ENCODE measurements at places on chromosomes 2 and 18. TPM values are rescaled to one million over a fixed set of nuclear protein-coding genes. Genes with fewer than 3 reads are reported as not detected.
A peak's percentile ranks its signal among the peaks of the same experiment; 100 is the strongest.

- DNase-seq, result no peak
Observed at GRCh38 chr2:43224131-43224570, 2.3 kb downstream of the ZFP36L2 start.

FZD7 gene
- 18.5 TPM for total RNA-seq

DNA sequence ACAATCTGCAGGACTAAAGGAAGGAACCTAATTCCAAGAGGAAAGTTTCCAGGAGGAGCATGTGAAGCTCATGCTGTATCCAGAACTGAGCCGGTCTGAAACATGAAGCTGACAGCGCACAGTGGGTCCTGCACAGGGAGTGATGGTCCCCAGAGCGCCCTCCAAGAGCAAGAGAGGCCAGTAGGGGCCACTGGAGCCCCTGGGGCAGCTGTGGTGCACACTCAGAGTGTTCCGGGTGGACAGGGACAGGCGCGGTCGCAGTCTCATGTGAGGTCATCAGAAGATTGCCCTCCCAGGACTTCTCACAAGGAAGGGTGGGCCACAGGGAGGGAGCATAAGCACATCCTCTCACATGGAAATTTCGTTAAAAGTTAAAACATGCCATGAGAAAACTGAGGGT is 355.9 kb downstream of the EIPR1 start:
- no peak for DNase-seq

- DNase-seq, result no peak
Observed at GRCh38 chr2:105183555-105184323, 57.8 kb upstream of the GPR45 start.

DNA sequence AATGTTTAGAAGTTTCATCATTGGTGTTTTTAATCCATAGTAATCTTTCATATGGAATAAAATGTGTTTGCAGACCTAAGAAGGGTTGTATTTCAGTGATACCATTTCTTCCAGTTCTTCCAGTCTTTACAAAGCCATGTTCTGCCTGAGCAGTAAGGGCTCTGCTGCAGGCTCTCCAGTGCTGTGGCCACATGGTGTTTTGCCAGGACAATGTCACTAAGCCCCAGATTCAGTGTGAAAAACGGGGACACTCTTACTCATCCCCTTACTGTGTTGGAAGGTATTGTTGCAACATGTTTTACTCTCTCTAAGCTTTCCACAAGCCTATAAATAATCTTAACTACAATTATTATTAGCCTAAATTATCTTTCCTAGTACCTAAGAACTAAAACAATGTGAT is 481.4 kb upstream of the CDH7 start:
- no peak for DNase-seq

GRCh38 chr18:6785001-6785400 is 55.5 kb downstream of the ARHGAP28 start:
- no peak for DNase-seq

RNU2-63P gene
- total RNA-seq, result not detected

DNA sequence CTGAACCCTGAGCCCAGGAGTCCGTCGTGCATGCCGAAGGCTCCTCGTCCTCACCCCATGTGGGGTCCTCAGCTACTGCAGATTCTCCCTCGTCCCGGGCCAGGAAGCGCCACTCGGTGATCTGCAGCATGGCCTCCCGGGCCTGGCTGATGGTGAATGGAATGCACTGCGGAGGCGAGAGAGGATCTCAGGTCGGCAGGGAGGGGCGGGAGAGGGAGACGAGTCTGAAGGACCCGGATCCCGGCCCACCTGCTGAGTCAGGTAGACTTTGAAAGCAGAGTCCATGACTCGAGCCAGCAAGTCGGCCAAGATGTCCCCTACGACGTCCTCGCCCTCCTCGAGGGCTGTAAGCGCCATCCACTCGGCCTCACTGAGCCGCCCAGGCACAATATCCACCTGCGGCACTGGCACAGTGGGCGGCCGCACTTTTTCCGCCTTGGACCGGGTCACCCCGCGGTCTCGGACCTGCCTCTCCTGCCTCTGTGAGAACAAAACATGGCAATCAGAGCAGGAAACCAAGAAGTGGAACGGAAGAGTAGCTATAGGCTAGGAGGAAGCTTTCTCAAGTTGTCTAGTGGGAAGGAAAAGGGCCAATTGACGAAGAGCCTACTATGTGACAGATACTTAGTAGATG is 5.5 kb downstream of the C2orf81 start:
- DNase-seq, result peak; percentile 38

DNA sequence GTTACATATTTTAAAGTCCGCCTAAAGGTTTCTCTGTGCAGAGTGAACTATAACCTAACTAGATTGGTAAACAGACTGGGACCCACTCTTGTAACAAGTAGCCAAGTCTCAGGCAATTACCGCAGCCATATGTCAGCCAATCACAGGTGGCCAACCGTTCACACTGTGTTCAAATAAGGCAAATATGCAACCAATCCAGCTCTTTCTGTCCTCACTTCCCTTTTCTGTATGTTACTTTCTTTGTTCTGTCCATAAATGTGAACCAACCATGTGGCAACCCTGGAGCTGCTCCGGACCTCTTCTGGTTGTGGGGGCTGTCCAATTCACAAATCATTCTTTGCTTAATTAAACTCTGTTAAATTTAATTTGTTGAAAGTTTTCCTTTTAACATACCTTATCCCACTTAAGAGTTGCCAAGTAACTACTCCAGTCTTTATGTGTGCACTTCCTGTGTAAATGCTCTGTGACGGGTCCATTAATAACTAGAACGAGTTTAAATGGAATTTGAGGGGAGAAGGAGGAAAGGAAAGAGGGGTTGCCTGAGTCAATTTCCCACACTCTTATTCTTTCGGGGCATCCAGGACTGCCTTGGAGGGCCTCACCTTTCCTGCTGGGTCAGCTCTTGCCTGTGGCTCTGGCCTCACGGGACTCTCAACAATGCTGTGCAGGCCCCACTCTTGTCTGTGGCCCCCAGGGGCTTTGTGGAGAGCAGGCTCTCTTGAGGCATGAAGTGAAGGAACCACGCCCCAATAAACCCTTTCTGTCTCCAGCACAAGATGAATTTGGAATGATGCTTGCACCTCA is 6.6 kb upstream of the RPL37A start:
- DNase-seq, result no peak

DNA sequence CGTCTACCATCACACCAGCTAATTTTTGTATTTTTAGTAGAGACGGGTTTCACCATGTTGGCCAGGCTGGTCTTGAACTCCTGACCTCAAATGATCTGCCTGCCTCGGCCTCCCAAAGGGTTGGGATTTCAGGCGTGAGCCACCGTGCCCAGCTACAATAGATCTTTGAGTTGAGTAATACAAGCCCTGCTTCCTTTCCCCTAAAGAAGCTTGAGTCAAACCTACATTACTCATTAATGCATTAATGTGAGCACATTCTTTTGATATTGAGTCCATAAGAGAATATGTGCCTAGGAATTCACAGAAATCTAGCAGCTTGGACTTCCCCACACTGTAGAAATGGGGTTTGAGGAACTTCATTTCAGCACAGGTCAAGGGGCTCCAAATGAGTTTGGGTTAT is 39.6 kb downstream of the PSMG2 start:
- no peak for DNase-seq

GRCh38 chr2:147628971-147629421 is 215.8 kb upstream of the ACVR2A start:
- no peak for DNase-seq

DNA sequence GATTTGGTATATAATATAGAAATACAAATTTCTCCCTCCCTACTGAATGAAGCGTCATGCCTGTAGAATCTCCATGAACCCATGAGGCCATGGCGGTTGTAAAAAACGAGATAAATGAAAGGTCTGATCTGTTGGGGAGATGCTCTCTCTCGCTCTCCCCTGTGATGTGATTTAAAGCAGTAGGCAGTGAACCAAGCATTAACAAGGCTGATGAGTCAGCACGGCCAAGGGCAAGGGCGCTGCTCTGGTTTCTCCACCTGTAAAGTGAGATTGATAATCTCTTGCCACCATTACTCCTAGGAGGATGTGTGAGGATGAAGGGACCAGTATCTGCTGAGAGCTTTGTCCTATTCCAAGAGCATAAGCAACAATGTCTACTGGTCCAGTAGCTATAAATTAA is 553.3 kb downstream of the CMPK2 start:
- no peak for DNase-seq

- DNase-seq, result peak; percentile 18
Observed at GRCh38 chr2:113136828-113137775, 9.7 kb downstream of the IL1RN start.

- DNase-seq, result no peak
Observed at GRCh38 chr2:157940024-157940423, 63.9 kb upstream of the ACVR1 start.

LRP2 gene
- not detected for total RNA-seq

DNA sequence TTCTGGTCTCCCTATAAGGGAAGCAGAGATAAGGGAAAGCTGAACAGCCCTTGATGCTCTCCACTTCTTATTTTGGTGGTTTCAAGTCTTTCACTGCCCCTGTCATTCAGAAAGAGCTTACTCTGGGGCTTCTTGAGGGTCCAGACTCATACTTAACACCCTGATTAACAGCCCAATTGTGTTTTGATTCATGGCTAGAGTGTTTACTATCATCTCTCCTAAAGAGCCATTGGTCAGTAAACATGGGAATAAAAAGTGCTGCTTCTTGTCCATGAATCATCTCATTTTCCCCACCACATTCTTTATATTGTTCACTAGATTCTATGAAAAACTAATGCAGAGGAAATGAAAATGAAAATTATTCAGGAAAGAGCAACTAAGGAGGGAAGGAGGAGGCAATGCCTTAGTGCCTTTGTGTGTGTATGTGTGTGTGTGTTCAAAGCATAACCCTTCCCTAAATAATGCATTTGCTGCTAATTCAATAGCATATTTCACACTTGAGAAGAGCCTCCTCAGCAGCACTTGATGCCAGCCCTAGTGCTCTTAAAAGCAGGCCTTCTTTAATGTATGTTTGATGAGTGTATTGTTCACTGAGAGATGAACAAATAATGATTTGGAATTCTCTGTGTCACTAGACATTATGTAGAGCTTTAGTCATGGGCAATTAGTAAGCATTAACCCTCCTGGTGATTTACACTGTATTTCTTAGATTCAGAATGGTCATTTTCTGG is 63.5 kb downstream of the DCC start:
- no peak for DNase-seq

DNA sequence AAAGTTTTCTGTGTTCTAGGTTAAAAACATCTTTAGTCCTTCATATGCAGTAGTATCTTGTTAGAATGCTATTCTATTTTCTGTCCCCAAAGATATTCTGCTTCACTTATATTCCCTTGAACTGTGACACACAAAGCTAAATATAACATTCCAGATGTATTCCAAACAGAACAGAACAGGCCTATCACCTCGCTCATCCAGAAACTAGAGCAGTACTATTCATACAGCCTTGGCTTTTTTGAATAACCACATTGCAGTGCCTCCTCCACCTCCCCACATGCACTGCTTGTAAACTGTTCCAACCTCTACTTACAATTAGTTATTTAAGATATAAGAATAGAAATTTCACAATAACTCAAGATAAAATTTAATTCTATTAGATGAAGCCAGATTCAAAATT is 196.8 kb downstream of the EXOC6B start:
- no peak for DNase-seq

- peak; percentile 20 for DNase-seq
Observed at GRCh38 chr2:127857265-127857808, 618 bp downstream of the POLR2D start.

GRCh38 chr18:59101830-59102414 is 37.8 kb upstream of the SEC11C start:
- no peak for DNase-seq

- no peak for DNase-seq
Observed at GRCh38 chr2:149388120-149388816, 57.9 kb downstream of the LYPD6 start.

DNA sequence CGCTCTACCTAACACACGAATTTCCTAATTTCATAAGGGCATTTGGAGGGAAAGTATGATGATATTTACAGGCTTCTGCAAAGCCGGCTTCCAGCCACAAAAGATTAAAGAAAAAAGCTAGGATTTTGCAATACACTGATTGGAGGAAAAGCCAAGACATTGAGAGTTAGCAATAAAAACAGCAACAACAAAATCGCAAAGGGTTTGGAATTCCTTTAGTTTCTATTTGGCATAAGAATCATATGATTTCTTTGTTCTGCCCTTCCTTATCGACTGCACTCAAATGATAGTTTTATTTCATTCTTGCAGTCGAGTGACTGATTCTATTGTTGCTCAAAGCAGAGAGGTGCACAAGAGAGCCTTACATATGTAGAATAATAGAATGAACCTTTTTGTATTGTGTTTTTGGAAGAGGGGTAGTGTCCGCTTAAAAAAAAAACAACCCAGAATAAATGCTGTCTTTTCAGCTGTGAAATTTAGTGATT is 3.9 kb upstream of the ZNF532 start:
- DNase-seq, result peak; percentile 66

DNA sequence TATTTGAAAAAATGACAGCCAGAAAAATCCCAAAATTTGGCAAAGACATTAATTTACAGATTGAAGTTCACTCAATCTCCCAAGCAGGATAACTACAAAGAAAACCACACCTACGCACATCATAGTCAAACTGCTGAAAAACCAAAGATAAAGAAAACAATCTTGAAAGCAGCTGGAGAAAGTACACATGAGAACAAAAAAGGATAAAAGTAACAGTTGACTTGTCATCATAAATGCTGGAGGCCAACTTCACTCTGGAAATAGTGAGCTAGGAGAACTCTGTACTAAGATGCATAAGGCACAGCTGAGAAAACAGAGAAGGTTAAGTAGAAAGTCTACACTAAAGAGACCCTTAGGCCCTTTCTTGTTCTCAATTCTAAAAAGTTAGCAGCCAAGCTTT is 73.1 kb downstream of the TLK1 start:
- no peak for DNase-seq

- no peak for DNase-seq
Observed at GRCh38 chr2:128166746-128167353, 75.8 kb downstream of the UGGT1 start.

- no peak for DNase-seq
Observed at GRCh38 chr2:41657226-41657625, 390.6 kb upstream of the PKDCC start.

DNA sequence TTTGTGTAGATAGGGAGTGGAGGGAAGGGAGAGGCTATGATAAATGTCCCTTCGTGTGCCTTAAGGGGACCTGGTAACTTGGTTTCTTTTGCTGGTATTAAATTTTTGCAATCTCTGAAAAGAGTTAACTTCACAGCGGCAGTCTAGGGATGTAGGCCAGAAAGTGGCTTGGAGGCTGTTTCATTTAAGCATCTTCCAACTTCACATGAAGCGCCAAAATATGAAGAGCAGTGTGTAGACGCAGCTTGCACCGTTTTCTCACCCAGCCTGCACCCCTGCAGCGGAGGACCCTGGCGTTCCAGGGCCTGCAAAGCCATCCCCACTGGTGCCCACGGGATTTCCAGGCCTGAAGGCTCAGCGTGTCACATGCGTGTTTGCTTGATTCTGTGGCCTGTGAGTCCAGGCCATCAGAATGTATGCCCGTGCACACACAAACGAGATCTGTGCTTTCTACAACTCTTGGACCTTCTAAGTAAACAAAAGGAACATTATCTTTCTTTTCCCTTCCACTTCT is 87.2 kb upstream of the EPB41L3 start:
- no peak for DNase-seq

DNA sequence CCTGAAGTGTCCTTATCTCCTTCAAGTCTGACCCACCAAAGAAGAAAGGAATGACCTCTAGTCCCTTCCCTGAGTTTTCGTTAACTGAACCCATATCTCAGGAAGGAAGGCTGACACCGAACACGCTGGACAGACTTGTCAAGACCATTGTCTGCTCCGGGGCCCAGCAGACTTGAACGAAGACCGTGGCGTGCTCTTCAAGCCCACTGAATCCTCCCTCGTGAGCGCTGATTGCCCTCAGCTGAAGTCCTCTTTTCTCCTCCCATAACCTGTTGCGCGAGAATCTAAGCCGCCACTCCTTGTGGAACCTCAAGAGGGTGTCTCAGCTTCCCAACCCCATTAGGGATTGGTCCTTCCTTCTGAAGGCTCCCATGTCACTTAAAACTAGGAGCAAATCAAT is 634 bp upstream of the CNDP1 start:
- no peak for DNase-seq

Measured in G401 (cell line).